ENCODE measurements at places on chromosomes 13 and 19. TPM values are rescaled to one million over a fixed set of nuclear protein-coding genes. Genes with fewer than 3 reads are reported as not detected.

DNA sequence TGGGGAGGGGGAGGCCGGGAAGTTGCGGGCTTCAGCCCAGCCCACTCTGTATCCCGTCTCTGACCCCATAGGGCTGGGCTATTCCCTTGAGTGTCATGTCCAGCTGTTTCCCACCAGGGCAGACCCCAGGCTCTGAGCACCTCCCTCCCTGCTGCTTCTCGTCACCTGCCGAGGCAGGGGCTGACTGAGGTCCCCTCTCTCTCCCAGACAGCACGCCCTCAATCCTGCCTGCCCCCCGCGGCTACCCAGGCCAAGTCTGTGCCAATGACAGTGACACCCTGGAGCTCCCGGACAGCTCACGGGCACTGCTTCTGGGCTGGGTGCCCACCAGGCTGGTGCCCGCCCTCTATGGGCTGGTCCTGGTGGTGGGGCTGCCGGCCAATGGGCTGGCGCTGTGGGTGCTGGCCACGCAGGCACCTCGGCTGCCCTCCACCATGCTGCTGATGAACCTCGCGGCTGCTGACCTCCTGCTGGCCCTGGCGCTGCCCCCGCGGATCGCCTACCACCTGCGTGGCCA lies 625 bp downstream of the F2RL3 start:
- DNase-seq: no peak

GRCh38 chr19:41328842-41329225 lies 18.9 kb downstream of the CCDC97 start:
- no peak for DNase-seq

DNA sequence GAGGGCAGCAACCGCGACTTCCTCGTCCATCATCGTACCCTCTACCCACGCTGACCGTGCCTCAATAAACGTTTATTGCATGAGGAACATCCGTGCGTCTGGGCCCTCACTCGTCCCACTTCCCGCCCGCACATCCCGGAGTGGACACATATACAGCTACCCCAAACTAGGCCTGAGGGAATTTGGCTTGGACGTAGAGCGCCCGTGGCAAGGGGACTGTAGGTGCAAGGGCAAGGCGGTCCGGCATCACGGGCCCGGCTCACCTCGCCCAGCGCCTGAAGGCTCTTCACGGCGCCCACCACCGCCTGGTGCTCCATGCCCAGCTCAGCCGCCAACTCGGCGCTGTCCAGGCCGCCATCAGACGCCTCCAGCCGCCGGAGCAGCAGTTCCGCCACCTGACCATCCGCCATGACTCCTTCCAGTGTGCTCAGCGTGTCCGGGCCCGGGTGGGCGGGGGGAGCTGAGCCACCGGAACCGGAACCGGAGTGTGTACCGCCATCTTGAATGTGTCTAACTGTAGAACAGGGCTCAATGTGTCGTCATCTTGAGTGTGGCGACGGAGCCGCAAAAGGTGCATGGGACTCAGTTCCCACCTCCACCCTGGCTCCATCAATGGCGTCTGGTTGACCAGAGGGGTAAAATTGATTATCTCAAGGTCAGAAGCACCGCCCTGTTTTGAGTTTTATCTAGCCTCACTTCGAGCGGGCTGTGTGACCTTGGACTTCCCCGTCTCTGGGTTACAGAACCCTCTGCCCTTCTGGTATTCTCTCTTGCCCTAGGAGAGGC lies at the start of gene FARSA:
Gene FARSA (minus strand): TSS at position 425 of the 786 bp plus-strand sequence. CDS start 15 bp downstream, at position 410.
- no peak for DNase-seq

GRCh38 chr19:14138576-14139265 lies 2.3 kb upstream of the ASF1B start:
- no peak for DNase-seq

The MEDAG gene
- polyA plus RNA-seq: 0.87 TPM

The PSG1 gene
- polyA plus RNA-seq: 14.4 TPM

The CEACAM6 gene
- polyA plus RNA-seq: not detected
